ENCODE measurements at places on chromosomes 2 and 18.

GRCh38 chr2:215188078-215188477, 49.7 kb upstream of the ABCA12 start:
- no peak for DNase-seq

- no peak for DNase-seq
Observed at GRCh38 chr2:227474410-227474809, 2.5 kb downstream of the AGFG1 start.

DNA sequence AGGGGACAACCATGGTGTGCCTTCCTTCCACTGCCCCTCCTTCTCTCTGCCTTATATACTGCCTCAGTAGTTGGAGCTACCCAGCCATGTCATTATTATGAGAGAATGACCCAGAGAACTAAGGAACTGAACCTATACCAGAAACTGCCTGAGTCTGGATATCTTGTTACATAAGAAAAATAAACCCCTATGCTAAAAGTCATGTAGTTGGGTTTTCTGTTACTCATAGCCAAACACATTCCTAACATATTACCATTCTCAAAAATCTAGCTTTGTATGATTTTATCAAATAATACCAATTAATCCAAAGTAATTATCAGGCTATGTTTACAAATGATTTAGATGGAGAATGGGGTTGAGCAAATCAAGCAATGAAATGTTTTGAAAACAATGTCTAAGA, 15.0 kb upstream of the KLF7 start:
- DNase-seq: no peak

DNA sequence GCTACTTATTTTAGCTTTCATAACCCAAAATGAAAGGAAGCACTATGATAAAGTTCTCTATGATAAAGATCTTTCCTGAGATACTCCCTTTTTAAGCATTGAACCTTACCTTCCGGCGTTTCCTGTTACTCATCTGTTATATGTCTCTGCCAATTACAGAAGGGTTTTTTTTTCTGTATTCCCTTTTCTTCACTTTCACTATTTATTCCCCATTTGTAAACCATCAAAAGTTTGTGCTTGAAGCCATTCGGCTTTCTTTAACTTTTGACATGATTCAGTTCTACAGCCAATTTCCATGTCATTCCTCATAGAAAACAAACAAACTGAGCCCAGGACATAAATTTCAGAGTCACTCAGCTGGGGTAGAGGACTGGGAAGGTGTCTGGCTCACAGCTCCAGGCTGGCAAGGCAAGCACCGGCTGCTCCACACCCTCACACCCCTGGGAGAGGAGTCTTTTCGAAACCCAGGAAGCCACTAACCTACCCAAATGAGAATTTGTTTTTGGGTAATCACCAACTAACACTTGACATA, 429.4 kb upstream of the TRIB2 start:
- DNase-seq: no peak

- no peak for DNase-seq
Observed at GRCh38 chr18:49631146-49631866, 69.4 kb downstream of the LIPG start.

DNA sequence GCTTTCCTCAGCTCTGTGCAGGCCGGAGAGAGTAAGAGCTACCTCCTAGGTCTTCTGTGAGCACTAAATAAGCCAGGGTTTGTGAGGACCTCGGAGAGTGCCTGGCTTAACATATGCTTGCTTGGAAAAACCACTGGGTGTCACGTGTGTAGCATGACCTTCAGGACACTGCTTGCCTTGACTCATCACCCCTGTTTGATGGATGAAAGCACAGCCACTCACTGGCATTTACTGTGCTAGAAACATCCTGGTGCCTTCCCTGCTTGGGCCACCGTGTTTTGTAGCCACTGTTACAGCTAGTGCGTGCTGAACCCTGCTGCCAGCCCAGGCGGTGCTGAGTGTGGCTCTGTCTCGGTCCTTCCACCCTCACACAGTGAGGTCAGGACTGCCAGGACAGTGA, 34.8 kb upstream of the ITM2C start:
- no peak for DNase-seq

GRCh38 chr18:31171144-31171839, 8.6 kb upstream of the DSC1 start:
- no peak for DNase-seq

DNA sequence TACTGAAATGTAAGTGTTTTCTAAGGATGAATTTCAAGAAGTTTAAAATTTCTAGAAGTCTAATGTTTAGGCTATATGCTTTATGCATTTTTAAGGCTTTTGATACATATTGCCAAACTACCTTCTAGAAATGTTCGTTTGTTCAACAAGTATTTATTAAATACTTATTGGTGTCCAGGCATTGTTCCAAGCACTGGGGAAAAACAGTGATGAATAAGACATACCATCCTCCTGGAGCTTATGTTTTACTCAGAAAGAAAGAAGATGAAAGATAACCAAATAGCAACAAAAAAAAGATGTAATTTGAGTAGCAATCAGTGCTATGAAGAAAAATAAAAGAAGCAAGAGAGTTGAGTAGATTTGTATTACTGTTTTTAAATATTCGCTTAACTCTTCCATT, 692.9 kb downstream of the SLC4A3 start:
- no peak for DNase-seq

DNA sequence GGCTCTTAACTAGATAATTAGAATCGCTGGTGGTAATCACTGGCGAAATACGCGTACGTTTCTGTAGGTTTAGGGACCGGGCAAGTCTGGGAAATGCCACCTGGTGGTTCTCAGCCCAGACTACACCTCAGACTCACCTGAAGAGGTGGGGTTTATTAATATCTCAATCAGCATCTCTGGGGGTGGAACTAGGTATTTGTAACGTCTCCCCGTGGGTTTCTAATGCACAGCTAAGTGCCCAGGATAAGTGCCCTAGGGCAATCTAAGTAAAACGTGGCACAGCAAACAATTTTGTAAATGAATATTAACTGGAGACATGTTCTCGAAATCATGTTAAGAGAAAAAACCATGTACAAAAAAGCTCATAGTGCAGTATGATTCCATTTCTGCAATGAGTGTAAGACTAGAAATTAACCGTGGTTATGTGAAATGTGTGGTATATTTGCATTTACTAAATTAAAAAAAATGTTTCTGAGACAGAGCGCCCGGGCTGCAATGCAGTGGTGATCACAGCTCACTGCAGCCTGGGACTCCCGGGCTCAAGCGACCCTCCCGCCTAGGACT, 760 bp upstream of the CNOT11 start:
- no peak for DNase-seq

- no peak for DNase-seq
Observed at GRCh38 chr18:23276451-23276850, 141.2 kb downstream of the CABLES1 start.

GRCh38 chr2:81767187-81767912, 1462.8 kb upstream of the LRRTM1 start:
- DNase-seq: no peak

DNA sequence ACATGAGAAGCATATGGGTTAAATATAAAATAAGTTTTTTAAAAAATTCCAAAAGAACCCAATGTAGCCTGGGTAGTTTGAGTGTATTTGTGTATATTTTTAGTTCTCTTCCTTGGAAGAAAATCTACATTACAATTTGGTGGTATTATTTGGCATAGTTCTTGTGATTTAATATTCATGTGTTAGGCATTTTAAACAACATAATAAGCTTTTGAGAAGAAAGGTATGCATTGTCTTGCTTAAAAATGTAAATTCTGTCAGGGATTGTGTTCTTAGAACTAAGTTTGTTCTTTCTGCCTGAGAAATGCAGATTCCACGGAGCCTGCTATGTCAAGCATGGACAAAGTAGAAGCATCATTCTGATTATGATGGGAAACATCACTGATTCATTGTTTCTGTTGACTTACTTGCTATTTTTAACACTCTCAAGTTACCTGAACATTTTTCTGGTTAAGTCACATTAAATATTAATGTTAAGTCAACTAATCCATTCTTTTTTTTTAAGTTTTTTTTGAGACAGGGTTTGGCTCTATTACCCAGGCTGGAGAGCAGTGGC, 49.4 kb downstream of the TNFRSF11A start:
- no peak for DNase-seq

- no peak for DNase-seq
Observed at GRCh38 chr2:181384923-181385322, 72.3 kb upstream of the ITGA4 start.

- no peak for DNase-seq
Observed at GRCh38 chr18:73101977-73102376, 234.2 kb upstream of the NETO1 start.

DNA sequence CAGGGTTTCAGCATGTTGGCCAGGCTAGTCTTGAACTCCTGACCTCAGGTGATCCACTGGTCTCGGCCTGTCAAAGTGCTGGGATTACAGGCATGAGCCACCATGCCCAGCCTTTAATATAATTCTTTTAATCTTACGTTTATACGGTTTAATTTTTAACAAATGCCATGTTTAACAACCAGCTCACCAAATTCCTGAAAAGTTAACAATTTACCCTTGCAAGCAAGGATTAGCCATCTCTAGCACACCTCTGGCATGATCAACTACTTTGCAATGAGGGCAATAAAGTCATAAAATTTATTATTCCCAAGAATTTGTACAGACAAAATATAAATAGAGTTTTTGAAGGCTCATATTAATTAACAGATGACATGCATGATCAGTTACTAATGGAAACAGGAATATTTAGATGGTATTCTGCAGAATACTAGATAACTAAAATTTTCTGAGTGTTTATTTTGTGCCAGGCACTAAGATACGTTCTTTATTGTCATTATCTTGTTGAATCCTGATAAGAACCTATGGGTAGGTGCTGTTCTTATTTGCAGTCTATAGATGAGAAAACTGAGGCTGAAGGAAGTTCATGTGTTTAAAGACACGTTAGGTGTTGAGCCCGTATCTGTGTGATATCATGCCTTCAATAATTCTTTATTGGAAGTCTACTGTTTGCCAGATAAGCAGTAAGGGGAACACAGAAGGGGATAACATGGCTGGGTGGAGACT, 190.1 kb downstream of the CDCA7 start:
- DNase-seq: no peak

GRCh38 chr2:173763641-173764040, 201.5 kb downstream of the SP3 start:
- DNase-seq: no peak
